Stimulated activated CD4-positive, alpha-beta T cell treated with anti-CD3 and anti-CD28 coated beads, TNF-alpha, amount 100 ng/mL, for 24 hours (primary cell): ENCODE measurements at places on chromosomes 2 and 18.

GRCh38 chr2:176161825-176162626 lies 4.9 kb downstream of the HOXD3 start:
- no peak for DNase-seq

DNA sequence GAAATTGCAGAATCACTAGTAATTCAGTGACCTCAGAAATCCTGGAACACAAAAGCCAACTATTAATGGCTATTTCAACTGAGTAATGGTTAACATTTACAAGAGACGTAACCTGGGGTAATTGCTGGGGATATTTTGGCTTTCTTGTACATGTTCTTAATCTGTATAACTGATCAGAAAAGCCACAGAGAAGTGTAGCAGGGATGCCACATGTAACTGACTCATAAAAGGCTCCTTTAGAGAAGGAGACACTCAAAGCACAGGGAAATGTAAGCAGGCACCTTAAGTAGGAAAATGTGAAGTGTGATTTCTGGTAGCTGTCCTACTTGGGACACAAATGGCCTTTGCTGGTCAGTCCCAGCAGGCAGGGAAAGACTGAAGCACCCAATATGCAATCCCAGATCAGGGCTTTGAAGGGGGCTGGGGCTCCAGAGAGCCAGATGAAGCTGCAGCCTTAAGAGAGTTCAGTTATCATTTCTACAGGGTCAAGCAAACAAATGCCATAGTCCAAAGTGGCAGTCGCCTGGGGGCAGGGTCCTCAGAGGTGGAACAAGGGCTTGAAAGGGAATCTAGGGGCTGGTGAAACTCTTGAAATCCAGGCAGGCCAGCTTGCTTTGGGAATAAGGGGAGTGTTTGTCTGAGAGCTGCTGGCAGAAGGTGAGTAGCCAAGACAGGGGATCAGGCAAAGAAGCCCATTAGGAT lies 7.2 kb upstream of the SPOPL start:
- no peak for DNase-seq

GRCh38 chr2:117858892-117859531 lies 44.5 kb downstream of the DDX18 start:
- no peak for DNase-seq

- no peak for DNase-seq
Measured at GRCh38 chr2:113157118-113157896, 16.5 kb upstream of the PSD4 start.

DNA sequence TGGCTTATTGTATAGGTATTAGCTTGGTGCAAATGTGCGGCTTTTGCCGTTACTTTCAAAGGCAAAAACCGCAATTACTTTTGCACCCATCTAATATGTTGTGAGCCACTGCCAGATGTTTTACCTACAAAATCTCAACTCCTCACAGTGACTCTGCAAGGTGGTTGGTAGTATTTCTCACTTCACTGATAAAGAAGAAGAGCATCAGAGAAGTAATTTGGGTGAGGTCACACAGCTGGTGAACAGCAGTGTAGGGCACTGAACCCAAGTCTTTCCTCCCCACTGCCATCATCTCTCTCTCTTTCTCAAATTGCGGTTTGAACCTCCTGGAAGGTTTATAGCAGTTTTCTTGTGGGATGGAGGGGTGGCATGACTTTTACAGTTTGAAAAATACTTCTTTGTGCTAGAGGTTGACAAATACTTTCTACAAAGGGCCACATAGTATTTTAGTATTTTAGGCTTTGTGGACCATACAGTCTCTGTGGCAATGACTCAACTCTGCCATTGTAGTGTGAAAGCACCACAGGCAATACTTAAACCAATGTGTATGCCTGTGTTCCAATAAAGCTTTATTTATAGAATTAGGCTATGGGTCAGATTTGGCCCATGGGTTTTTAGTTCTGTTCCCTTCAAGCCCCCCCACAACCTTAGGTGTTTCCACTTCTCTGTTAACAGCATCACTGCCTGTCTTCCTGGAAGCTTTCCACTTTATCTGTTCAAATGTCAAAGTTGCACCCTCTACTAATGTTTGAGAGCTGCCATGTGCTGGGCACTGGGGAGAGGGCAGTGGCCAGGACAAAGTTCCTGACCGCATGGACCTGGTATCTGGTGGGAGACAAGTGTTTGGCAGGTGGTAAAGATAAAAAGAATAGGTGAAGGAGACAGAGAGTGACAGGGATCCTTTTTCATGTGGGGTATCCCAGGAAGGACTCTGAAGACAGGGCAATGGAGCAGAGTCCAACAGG lies 30.1 kb downstream of the FHOD3 start:
- DNase-seq = no peak

- peak; percentile 4 for DNase-seq
Measured at GRCh38 chr2:126244937-126245336, 411.0 kb upstream of the GYPC start.

GRCh38 chr2:75540994-75541393 lies 19.7 kb downstream of the EVA1A start:
- DNase-seq = no peak

DNA sequence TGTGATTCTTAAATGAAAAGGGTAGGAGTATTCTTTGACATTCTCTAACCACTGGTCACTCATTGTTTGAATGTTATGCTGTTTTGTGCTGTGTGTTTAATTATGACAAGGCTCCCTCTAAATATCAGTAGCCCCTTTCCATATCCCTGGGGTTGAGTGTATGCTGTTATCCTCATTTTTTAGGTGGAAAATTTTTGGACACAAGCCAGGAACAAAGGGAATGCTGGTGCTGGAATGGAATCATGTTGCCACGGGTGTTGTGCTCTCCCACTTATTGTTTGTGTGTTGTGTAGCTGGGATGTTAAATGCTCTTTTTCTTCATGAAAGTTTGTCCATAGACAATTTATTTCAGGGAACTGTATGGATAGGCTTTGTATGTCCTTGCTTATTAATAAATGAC lies 43.3 kb downstream of the ZNF532 start:
- no peak for DNase-seq

- DNase-seq = no peak
Measured at GRCh38 chr18:60232541-60232940, 140.0 kb downstream of the MC4R start.

GRCh38 chr2:64651590-64651989 lies 2.1 kb downstream of the SERTAD2 start:
- no peak for DNase-seq

- no peak for DNase-seq
Measured at GRCh38 chr2:123908522-123908921, 116.6 kb upstream of the CNTNAP5 start.

GRCh38 chr2:217791551-217791950 lies 211.2 kb downstream of the TNS1 start:
- no peak for DNase-seq

GRCh38 chr2:150939087-150939486 lies 322.6 kb downstream of the RBM43 start:
- no peak for DNase-seq

DNA sequence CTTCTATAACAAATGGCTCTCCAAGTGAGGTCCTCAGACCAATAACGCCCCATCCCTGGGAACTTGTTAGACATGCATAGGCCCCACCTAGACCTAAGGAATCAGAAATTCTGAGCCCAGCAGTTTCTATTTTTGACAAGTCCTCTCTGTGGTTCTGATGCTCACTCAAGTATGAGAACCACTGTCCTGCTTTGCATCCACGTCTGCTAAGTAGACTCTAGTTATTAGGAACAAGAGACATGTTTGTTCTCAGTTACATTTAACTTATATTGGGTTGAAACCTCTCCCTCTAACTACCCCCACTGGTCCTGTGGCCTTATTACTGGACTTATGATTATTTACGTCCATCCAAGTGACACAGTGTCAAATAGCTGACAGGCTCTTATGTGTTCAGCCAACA lies 70.3 kb downstream of the TMEM17 start:
- no peak for DNase-seq

GRCh38 chr2:169221745-169222369 lies 140.5 kb downstream of the LRP2 start:
- DNase-seq = no peak

GRCh38 chr2:177235855-177236437 lies 23.4 kb downstream of the HNRNPA3 start:
- DNase-seq = no peak

DNA sequence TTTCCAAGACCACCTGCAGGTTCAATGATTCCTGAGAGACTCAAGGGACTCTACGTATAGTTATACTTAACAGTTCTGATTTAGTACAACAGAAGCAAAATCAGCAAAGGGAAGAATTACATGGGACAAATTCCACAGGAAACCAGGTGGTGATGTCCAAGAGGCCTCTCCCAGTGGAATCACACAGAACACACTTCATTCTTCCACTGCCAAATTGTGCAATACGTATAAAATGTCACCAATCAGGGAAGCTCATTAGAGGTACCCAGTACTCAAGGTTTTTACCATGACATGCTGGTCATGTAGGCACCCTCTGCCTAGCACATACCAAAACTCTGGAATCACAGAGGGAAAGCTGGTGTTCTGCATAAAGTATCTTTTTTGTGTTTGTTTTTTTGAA lies 22.4 kb downstream of the CAPG start:
- no peak for DNase-seq

DNA sequence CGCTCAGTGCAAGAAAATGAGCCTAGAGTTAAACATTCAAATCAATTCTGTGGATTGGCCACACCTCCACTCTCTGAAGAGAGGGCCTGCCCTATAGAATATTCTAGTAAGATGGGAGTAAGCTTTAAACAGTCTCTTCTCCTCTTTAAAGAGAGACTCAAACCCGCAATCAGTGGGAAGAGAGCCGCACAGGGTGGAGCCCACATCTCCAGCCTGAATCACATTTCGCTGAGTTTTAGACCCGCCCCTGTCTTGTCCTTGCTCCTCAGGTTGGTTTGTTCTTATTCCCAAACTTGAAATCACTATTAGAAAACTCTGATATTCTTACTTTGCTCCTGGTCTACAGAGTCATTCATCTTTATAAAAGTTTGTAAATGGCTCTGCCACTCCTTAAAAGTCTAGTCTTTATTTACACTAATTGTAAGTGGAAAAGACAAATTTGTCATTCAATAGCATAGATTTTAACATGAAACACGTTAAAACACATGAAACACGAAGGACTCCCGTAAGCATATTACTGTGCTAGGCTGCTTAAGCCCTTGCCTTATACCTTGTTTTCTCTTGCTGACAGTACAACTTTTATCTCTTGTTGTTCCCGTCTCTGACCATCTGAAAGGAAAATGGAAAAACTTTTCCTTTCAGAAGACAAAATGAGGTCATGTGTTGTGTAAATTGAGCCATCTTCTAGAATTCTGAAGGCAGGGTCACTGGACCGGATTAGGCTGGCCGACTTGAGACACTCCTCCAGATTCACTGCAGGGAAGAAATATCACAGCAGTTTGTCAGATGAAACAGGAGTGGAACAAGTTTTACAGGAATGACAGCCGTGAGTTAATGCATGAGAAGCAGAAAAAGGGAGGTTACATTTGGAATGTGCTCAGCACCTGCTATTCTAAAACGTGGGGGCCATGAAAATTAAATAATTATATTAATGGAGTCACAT lies 5.6 kb downstream of the DSC1 start:
- DNase-seq = no peak

GRCh38 chr18:76633588-76634269 lies 138.7 kb upstream of the ZNF516 start:
- no peak for DNase-seq
